ENCODE measurements at places on chromosomes 2 and 18.

DNA sequence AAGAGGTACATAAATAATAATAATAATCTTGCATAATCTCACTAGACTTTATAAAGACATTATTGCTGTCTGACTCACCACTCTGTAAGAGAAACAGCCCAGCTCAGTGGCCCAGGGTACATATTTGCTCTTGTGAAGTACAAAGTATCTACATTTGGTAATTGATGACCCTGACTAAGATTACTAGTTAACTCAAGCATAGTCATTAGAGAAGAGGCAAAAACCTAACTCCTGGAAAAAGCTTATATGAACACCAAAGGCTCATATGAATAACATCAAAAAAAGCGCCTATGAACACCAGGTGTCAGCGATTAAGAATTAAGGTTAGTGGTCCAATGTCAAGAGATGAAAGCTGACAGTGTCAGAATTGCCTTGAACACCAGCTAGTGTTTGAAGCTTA is 38.4 kb downstream of the RAD51AP2 start:
- no peak for DNase-seq
- H3K4me1 ChIP-seq = peaks cover 16% of the 10 kb centered on the region
- no peaks in the 10 kb centered on the region for H3K36me3 ChIP-seq
- no peaks in the 10 kb centered on the region for H3K27me3 ChIP-seq
- H3K27ac ChIP-seq = no peak overlapping the region
- no peak overlapping the region for H3K4me3 ChIP-seq

- H3K4me3 ChIP-seq = no peak overlapping the region
- no peaks in the 10 kb centered on the region for H3K36me3 ChIP-seq
- H3K27ac ChIP-seq = no peak overlapping the region
- DNase-seq = peak; percentile 4
- peaks cover 35% of the 10 kb centered on the region for H3K4me1 ChIP-seq
Observed at GRCh38 chr2:230895536-230896345, 29.3 kb downstream of the GPR55 start.

- peaks cover 32% of the 10 kb centered on the region for H3K36me3 ChIP-seq
- no peak for DNase-seq
- H3K27me3 ChIP-seq = no peaks in the 10 kb centered on the region
- H3K4me3 ChIP-seq = no peak overlapping the region
- peaks cover 25% of the 10 kb centered on the region for H3K4me1 ChIP-seq
- 0 out of 2 replicates have a peak overlapping the region, but pooled peaks have one; percentile 16 for H3K27ac ChIP-seq
Observed at GRCh38 chr18:80129672-80130367, 20.8 kb downstream of the ADNP2 start.

DNA sequence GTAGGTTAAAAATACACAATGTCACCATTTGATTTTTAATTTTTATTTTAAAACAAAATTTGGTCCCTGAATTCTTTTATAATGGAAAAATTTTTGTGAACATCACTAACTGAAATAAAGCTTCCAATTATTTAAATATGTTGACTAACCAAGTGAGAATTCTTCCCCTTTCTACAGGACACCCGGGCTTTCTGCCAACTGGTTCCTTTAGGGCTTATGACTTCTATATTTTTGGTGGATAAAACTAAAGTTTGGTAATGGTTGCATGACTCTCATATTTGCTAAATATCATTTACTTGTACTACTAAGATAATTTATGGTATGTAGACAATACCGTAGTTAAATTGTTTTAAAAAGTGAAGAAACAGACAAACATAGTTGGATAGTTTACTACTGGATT is 291.0 kb upstream of the DOK6 start:
- no peaks in the 10 kb centered on the region for H3K27me3 ChIP-seq
- no peaks in the 10 kb centered on the region for H3K36me3 ChIP-seq
- no peak overlapping the region for H3K4me3 ChIP-seq
- no peak overlapping the region for H3K27ac ChIP-seq
- no peak for DNase-seq
- no peaks in the 10 kb centered on the region for H3K4me1 ChIP-seq

All from WTC11 (cell line).